Hippocampal formation (tissue), 2 donors: ENCODE measurements at places on chromosomes 2 and 18.
A peak's percentile ranks its signal among the peaks of the same experiment; 100 is the strongest.

DNA sequence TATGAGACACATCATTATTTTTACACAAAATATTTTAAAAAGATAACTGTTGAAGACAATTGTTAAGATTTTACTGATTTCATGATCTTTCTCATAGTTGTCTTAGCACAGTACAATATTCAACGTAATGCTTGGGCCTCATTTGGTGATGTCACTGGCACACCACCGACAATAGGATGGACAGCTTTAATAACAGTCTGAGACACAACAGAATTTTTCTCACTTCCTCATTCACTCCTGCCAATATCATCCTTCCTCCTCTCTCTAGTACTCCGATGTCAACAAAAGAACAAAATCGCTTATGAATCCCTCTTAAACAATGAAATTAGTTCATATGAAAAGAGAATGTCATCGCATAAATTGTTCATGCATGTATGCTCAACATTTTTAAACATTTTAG lies 461.9 kb upstream of the CDH7 start:
- no peak for DNase-seq

- peak; percentile 41 for DNase-seq
Measured at GRCh38 chr2:105812180-105813044, 67.7 kb downstream of the NCK2 start.

- DNase-seq, result no peak
Measured at GRCh38 chr2:200311139-200311538, 4.6 kb downstream of the SPATS2L start.

DNA sequence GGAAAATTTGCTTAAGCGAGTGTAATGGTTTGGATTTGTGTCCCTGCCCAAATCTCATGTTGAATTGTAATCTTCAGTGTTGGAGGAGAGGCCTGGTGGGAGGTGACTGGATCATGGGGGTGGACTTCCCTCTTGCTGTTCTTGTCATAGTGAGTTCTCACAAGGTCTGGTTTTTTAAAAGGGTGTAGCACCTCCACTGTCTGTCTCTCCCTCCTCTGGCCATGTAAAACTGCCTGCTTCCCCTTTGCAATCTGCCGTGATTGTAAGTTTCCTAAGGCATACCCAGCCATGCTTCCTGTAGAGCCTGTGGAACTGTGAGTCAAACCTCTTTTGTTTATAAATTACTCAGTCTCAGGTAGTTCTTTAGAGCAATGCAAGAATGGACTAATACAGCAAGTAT lies 6.6 kb downstream of the YIPF4 start:
- no peak for DNase-seq

GRCh38 chr2:70690846-70691245 lies 77.2 kb downstream of the ADD2 start:
- DNase-seq, result no peak

GRCh38 chr2:120669121-120669952 lies 66.3 kb upstream of the GLI2 start:
- no peak for DNase-seq

- no peak for DNase-seq
Measured at GRCh38 chr2:73856214-73856613, 27.5 kb downstream of the STAMBP start.

DNA sequence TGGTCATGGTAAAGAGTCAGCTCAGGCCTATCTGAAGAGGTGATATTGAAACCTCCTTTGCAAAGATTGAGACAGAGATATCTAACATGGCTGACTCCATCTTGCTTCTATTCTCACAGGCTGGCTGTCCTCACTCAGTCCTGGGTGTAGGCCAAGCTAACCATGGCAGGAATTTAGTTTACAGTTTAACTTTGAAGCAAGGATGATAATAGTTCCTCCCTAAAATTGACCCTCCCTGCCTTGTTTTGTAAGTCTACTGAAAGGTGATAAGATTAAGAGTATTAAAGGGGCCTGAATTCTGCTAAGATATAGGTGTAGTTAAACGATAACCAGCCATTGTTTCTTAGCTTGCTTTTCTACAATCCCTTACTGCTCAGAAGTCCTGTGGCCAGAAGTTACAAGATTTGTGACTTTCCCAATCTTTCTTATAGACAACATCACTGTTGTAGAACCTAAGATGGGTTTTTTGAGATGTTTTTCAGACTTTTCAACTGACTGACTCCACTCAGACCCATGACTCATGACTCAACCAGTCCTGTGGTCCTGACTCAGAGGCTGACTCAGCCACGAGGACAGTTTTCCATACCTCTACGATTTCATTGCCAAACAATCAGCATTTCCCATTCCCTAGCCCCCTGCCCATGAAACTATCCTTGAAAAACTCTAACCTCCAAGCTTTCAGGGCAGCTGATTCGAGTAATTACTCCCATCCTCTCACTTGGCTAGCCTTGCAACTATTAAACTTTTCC lies 195.7 kb upstream of the SESTD1 start:
- DNase-seq, result no peak

DNA sequence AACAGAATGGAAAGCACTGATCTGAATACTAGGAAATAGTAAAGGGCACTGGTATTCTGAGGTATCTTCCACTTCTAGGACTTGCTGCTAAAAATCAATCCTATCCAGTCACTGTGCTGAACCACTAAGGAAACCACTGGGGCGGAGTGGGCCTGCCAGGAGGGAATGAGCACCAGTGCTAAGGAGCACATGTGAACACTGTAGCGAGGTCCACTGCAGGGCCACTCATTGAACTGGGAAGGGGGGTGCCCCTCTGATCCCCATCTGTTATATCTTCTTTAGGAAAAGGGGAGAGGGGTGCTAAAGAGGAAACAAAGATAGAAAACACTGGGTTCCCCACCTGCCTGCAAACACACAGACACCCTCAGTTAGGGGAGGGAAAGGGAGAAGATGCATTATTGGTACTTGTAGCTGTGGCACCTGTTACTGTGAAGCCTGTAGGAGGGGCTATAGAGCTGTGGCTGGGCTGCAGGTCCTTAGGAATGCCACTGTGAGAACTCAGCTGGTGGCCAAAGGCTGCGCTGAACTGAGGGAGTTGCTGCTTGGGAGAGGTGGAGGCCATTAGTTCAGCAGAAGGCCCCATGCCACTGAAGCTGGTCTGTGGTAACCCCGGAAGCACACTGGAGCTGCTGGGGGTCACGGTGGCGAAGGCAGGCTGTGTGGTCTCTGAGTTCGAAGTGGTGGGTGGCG lies 81.8 kb downstream of the INO80D start:
- no peak for DNase-seq

GRCh38 chr18:26780520-26781325 lies 84.8 kb downstream of the AQP4 start:
- no peak for DNase-seq

GRCh38 chr18:13452871-13453680 lies 234.5 kb downstream of the LDLRAD4 start:
- DNase-seq, result no peak

DNA sequence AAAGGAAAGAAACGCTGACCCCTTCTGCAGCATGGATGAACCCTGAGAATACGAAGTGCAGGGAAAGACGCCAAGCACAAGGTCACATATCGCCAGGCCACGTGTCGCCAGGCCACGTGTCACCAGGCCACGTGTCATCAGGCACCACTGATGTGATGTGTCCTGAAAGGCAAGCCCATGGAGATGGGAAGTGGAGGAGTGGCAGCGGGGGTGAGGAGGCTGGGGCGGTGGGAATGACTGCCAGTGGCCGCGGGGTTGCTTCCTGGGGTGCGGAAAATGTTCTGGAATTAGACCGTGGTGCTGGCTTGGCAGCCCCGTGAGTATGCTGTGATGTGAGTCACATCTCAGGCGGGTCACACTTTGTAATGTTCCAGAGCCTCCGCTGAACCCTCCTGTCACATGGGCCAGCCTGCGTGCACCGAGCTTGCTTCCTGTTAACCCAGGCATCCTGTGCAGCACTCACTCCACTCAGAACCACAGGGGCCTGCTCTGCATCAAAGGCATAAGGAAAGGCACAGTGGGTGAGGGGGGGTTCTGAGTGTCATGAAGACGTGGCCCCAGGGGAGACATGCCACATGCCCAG lies 39.0 kb downstream of the SLC66A2 start:
- no peak for DNase-seq

DNA sequence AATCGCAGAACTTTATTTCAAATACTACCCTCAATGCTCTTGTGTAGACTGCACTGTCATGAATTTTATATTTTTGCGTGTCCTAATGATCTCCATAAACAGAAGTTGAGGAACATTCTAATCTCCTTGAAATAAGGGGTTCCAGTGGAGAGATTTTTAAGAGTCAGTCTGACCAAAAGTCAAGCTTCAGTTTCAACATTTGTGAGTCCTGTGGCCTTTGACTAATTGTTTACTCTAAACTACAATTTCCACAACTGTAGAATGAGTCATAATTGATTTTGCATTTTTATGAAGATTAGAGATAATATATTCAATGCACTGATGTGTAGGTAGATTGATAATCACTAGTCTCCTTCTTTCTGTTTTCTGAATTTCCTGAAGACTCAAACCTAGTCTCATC lies 720.3 kb upstream of the ID2 start:
- DNase-seq, result no peak

DNA sequence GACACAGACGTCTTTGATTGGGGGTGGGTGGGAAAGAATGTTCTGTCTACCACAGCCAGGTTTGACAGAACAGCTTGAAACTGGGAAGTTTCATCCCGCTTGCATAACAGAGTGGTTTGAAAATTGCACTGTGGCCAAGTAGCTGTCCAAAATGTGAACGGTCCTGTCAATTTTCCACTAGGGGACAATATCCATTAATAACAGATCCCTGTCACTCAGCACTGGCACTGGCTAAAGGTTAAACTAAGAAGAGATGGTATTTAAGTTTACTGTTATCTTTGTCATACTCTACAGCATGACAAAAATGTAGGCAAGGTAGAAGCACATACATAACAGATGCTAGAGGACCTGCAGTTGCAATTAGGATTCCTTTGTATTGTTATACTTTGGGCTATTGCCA lies 55.6 kb upstream of the ACMSD start:
- DNase-seq, result no peak

DNA sequence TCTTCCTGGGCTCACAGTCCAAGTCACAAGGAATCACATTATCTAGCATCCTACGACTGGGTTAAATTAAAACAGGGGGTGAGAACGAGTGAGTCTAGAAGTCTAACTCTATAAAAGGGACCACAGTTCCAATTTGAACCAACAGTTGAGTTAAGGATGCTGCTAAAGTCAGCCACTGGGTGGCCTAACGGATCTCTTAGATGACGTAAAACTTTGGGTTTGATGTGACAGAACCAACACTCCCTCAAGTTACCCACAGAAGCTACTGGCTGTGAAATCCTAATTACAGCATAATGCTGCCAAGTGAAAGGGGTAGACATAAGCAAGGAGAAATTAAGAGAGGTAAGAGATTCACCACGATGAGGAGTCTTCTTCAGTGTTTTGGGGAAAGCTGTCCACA lies 32.7 kb upstream of the RUFY4 start:
- no peak for DNase-seq

DNA sequence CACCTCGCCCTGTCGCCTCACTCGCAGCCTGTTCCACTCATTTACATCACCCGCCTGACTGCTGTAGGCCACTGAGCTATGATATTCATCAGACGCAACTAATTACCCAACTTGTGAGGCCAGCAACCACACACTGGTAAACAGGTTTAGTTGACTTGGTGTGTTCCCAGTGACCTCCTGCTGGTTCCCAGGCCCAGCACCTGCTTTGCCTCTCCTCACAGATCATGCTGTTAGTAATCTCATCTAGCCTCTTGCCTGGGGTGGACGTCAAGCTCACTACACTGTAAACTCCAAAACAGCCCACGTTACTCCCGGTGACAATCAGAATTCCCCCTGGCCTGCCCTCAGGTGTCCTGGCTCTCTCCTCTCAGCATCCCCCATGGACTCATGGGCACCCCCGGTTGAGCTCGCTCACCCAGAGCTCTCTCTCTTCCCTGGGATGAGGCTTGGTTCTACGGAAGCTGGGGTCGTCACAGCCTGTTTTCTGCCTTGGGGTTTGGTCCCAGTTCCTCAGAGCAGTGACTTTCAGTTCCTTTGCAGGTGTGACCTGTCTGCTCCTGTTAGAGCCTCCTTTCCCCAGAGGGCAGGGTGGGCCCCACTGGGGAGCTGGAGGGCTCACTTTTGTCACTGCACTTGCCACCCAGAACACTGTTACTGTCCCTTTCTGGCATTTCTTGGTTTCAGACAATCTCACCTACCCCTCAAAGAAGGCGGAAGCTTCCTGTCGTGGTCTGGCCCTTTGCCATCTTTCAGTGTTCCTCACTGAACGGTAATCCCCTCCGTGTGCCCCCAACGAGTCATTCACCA lies 40.3 kb downstream of the INPP5D start:
- no peak for DNase-seq

DNA sequence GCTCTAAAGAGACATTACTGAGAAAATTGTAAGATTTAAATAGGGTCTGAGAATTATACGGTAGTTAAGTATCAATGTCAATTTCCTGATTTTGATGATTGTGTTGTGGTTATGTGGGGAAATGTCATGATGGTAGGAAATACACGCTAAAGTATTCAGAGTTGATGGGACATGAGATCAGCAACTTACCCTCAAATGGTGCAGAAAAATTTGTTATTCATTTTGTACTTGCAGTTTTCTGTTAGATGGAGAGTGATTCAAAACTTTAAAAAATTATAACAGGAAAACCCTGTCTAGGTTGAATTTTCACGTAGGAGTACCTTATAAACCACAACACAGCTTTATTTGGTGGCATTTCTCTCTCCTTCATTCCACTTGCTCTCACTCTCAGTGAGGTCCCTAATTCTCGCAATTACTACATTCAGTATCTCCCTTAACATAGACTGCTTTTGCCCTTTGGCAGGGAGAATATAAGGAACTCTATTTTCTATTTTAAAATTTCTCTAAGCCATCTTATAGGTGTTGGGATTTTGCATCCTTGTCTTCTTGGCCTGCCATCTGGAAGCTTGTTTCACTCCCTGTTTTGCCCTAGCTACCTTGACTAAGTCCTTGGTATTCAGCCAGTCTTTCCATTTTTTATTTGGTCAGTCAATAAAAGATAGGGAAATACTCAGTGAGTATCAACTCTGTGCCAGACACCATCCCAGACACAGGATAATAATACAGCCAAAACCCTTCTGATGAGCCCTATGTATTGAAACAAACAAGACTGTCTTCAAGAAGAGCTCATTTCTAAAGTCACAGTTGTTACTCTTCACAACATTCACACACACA lies 550.6 kb upstream of the ACVR2A start:
- no peak for DNase-seq

GRCh38 chr18:655445-655844 lies 2.0 kb upstream of the TYMS start:
- DNase-seq, result no peak

DNA sequence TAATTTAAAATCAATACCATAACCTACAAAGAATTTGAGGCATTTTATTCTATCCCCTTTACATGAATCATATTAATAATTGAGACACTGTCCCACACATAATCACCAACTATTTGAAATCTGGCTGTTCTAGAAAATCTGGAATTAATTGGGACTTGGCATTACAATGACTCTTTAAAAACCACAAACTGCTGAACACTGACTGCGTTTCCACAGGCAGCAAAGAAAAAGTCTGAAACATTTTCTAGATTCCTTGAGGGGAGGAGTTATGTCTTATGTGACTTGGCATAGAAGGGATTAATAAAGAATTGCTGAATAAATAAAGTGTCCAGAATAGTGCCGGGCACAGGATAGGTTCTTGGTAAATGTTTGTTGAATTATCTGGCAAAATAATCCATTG lies 61.4 kb downstream of the GPR39 start:
- no peak for DNase-seq

- no peak for DNase-seq
Measured at GRCh38 chr2:113169002-113169530, 4.7 kb upstream of the PSD4 start.

GRCh38 chr2:179528576-179529069 lies 264.0 kb upstream of the SESTD1 start:
- no peak for DNase-seq
